Endothelial cell (in vitro differentiated cells): ENCODE measurements at places on chromosomes 6 and 20. TPM values are rescaled to one million over a fixed set of nuclear protein-coding genes. Genes with fewer than 3 reads are reported as not detected.
A peak's percentile ranks its signal among the peaks of the same experiment; 100 is the strongest.

DNA sequence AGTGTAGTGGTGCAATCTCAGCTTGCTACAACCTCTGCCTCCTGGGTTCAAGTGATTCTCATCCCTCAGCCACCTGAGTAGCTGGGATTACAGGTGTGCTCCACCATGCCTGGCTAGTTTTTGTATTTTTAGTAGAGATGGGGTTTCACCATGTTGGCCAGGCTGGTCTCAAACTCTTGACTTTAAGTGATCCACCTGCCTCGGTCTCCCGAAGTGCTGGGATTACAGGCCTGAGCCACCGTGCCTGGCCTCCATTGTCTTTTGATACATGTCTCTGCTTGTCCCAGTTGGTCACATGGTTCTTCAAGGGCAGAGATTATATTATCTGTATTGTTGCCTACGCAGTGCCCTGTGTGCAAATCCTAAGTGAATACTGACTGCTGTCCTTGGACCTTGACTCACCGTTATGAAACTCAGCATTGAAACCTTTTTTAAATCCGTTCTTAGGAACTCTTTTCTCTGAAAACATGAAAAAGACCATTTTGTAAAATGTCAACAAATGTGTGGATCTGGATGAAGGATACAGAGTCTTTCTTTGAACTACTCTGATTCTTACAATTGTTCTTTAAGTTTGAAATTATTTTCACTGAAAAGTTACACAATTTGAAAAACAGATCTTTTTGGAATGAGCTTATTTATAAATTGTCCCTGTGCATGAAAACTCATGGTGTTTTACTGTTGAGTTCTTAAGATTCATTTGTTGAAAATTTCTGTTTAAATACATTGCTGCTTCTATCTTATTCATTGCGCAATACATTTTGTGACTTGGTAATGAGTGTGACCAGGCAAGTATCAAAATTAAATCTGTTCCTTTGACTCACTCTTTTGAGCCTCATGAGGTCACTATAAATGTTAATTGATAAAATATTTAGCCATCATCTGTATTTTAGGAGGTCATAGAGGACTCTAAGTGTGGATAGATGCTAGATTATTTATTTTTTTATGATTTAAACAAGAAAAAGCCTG is 293.5 kb downstream of the UTRN start:
- no peak for DNase-seq

- no peak for DNase-seq
These were observed 103.1 kb upstream of the POPDC3 start for GRCh38 chr6:105282631-105283585.

GRCh38 chr6:16355699-16356446 is 117.5 kb downstream of the GMPR start:
- DNase-seq, result no peak

DNA sequence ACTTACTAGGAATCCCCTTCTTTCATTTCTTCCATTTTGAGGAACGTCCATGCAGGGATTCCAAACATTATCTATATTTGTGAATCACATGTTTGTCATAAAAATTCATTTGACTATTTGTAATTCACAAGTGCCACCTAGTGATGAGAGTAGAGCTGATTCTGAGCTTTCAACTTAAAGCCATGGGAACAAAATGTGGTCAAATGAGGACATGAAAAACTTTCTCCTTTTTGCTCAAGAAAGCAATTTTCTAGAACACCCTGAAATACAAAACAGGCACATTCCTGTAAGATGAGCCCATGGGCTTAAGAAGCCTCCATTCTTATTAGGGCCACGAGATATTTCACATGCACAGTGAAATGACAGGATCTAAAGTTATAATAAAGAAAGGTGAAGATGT is 12.3 kb downstream of the MAP3K7 start:
- no peak for DNase-seq

DNA sequence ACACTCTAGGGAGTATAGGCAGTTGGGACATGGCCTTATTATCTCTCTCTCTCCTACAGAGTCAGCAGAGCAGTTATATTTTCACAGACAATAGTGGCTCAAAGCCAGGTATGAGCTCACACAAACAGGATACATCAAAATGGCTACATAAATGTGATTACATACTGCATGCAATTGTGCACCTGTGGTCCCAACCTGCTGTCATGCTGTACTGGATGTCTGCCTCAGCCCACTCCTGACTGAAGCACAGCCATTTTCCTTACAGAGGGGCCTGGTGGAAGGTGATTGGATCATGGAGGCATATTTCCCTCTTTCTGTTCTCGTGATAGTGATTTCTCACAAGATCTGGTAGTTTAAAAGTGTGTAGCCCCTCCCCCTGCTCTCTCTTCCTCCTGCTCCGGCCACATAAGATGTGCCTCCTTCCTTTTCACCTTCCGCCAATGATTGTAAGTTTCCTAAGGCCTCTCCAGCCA is 37.0 kb upstream of the SAMHD1 start:
- no peak for DNase-seq

DNA sequence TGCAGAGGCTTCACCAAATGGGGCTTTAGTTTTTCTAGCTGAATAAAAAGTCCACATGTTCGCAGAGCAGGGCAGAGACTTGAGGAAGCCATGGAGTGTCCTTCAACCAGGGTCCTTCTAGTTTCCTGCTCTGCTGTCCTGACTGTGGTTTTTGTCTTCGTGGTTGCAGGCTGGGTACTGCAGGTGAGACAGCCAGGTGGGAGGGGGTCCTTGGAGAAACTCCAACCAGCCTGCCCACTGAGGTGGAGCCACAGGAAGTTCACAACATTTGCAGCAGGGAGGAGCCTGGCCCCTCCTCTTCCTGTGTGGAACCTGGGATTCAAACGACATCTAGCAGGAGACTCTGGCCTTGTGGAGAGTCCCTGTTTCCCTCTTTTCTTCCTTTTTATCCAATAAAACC is 68.8 kb upstream of the MYLIP start:
- DNase-seq, result no peak

- no peak for DNase-seq
These were observed 73.5 kb downstream of the EFHC1 start for GRCh38 chr6:52493669-52494068.

DNA sequence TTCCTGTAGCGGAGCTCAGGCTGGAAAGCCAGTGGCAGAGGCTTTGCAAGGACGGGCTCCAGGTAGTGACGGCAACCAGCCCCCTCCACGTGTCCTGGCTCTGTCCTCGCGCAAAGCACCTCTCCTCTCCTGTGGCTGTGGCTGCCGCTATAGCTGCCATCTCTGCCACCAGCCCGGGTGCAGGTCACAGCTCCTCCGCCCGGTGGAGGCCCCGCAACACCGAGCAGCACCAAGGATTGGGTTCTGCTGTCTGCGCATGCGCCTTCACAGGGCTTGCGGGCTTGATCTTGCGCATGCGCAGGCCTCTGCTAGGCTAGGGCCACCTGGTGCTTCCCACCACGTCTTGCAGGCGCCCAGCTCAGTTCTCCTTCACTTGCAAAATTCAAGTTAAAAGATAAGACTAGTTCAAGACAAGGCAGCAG is 625.4 kb downstream of the QKI start:
- DNase-seq, result no peak

GRCh38 chr6:122702841-122703240 is 76.7 kb upstream of the FABP7 start:
- no peak for DNase-seq

DNA sequence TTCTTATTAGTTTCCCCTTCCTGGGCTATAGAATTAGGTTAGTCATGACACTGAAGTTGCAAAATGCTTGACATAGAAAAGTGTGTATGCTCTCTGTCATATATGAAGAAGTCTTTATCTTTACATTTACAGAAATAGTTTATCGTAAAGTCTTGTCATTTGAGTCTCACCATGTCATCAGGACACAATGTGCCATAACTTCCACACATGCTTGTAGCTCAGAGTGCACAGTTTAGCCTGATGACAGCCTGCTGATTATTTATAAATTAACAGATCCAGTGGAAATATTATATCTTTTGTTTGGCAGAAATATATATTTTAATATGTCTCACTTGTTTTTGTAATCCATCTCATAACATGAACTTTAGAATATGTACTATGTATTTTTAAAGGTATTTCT is 286.9 kb upstream of the QKI start:
- no peak for DNase-seq

DNA sequence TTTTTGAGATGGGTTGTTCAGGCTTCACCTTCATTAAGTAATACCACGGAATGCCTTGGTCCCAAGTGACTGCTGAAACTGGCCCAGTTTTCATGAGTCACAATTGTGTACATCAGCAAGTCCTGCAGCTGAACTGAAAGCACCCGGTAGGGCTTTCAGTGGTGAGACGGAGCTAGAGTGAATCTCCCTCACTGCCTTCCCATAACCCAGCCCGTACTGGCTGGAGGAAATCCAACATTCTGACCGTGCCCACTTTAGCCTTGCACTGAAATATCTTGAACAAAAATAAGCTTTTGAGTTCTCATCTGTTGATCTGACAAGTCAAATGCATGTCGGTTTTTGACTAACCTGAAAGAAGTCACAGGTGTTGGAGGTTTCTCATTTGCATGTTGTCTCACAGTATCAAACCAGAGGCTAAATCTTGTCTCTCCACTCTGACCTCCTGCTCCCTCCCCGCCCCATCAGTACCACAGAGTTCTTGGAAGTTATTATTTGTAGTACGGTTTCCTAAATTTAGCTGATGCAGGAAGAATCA is 35.9 kb downstream of the DUSP22 start:
- no peak for DNase-seq

DNA sequence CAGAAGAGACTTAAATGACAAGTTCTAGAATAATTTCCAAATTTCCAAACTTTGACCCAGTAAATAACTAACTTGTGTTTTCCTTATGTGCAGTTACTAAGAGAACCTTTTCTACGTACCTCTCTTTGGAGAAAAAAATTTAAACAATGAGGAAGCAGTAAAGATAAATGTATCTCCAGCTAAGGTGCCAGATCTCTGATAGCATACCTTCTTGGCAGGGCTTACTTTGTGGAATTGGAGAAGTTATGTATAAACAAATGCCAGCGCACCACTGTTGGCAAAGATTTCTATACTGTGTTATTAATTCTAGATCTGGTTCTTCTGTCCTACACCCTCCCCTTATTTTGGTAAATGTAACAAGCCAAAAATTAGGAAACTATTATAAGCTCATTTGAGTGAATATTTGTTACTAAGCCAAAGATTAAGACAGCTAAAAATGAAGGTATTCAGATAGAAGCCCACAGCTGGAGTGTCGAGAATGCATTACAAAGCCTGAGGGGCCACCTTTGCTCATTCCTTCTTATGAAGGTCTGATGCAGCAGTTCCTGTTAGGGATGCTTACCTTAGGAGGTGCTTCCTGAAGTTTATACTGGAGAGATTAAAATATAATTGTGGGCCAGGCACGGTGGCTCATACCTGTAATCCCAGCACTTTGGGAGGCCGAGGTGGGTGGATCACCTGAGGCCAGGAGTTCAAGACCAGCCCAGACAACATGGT is 373.1 kb upstream of the SOX4 start:
- no peak for DNase-seq

DNA sequence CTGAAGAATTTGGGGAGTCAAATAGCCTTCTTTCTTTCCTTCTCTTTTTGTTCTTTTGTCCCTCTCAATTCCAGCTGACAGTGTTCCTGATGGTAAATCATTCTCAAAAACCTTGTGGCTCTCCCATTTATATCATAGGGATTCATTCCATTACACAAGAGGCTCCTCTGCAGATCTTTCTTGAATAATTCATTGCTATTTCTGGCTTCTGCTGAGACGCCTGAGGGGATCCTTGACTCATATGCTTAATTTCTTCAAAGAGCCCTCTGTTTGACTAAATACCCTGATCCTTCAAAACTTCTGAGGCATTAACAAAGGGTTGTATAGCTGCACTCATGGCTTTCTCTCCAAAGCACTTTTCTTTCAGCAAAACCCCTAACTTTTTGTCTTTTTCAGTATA is 289.3 kb downstream of the FARS2 start:
- no peak for DNase-seq

- DNase-seq, result no peak
These were observed 626.1 kb downstream of the HDGFL1 start for GRCh38 chr6:23195487-23195886.

DNA sequence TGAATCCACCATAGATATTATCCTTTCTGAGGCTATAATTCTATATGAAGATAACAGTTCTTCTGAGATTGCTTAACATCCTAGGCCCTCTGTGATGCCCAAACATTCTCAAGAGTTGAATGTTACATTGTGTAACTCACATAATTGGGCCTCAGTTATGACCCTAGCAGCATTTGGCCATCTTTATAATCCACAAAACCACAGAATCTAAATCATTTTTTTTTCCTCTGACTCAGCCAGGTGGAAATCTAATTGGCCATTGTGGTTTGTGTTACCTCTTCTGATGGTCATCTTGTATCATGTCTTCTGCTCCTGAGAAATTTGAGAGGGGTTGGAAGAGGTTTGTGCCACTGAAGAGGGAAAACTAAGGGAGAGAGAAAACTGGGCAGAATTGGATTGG is 99.5 kb downstream of the LINC00237 start:
- no peak for DNase-seq

- no peak for DNase-seq
These were observed 2.6 kb downstream of the NSFL1C start for GRCh38 chr20:1463971-1464570.

GRCh38 chr6:32972353-32973143 is 4.2 kb downstream of the BRD2 start:
- peak; percentile 47 for DNase-seq

DNA sequence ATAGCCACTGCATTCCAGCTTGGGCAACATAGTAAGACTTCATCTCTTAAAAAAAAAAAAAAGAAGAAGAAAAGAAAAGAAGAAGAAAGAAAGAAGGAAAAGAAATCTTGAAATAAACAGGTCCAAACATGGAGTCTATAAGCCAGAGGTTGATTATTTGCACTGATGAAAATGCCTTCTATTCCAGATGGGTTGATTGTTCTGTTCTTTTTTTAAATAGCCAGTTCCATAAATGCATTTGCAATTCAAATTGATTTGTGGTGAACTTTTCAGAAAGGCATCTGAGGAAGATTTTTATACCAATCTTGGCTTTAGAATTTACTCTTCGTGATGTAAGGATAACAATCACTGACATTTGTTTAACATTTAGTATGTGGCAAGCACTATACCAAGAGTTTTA is 243.8 kb upstream of the PLN start:
- DNase-seq, result no peak

- DNase-seq, result no peak
These were observed 113.5 kb upstream of the PHACTR1 start for GRCh38 chr6:12602951-12603672.

GRCh38 chr20:35003211-35004031 is 47.8 kb downstream of the MYH7B start:
- no peak for DNase-seq

- DNase-seq, result no peak
These were observed 36.8 kb downstream of the YTHDF1 start for GRCh38 chr20:63178889-63179686.

GRCh38 chr20:57658447-57658832 is 38.2 kb upstream of the ZBP1 start:
- no peak for DNase-seq

ZBTB24 gene
- total RNA-seq, result 5.1 TPM

ACAT2 gene
- total RNA-seq, result 119 TPM

PHACTR3 gene
- 8.7 TPM for total RNA-seq

SMLR1 gene
- not detected for total RNA-seq

CALHM5 gene
- 7.2 TPM for total RNA-seq

BACH2 gene
- total RNA-seq, result 3.9 TPM

BLCAP gene
- total RNA-seq, result 178 TPM

POLR1C gene
- total RNA-seq, result 30.7 TPM

ZNF311 gene
- 1.6 TPM for total RNA-seq

E2F1 gene
- 6.7 TPM for total RNA-seq

EFCAB8 gene
- 1.1 TPM for total RNA-seq

ZBTB46 gene
- total RNA-seq, result 42.1 TPM

ETV7 gene
- total RNA-seq, result not detected

BCLAF1 gene
- total RNA-seq, result 154 TPM

PRDM13 gene
- not detected for total RNA-seq

PTCHD4 gene
- total RNA-seq, result 28.5 TPM

HDGFL1 gene
- not detected for total RNA-seq

SPATA2 gene
- total RNA-seq, result 8.4 TPM

FOXA2 gene
- total RNA-seq, result 0.59 TPM
